ENCODE measurements at places on chromosomes 1 and 21.

DNA sequence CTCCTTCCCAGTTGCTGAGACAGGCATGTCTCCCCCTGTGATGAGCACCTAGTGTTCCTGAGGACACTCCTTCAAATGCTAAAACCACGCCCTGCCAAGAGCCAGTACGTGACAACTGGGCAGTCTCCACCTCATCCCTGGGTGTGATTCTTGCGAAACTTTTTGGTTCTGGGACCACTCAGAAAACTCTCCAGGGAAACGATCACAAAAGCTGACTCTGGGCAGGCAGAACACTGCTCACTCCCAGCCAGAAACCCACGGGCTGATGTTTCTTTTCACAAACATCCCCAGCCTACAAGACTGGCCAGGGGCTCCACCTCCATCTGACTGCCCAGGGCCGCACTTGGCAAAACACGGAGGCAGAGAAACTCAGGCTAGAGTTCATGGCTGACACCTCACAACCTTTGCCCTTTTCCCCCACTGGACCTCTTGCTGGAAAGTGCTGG is 24.4 kb downstream of the DHRS3 start:
- DNase-seq: no peak

DNA sequence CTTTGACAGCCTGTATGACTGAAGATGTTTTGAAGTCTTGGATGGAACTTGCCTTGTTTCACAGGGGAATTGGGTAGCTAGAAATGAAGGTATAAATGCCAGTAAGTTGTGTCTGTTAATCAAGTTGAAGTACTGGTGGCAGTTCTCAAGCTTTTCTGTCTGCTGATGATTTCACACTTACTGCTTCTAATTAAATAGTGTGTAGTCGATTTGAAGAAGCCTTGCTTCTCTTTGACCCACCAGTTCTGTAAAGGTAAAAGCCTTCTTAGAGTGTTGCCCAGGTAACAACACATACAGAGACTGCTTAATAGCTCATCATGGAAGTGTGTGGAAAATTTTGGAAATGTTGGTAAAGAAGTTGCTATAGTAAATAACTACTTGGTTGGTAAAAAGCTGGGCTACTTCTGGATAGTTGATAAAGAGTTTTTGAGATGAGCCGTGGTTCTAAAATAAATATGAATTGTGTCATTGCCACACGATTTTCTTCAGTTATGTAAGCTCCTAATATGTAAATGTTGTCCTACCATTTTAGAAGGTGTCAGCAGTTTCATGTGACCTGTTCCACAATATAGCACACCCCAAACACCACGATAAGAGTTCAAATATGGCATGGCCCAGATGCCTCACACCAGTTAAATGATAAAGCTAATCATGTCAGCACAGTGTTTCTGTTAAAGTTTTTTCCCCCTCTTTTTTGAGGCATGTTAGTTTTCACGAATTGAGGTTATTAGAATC is 7.4 kb downstream of the RABGAP1L start:
- DNase-seq: no peak

DNA sequence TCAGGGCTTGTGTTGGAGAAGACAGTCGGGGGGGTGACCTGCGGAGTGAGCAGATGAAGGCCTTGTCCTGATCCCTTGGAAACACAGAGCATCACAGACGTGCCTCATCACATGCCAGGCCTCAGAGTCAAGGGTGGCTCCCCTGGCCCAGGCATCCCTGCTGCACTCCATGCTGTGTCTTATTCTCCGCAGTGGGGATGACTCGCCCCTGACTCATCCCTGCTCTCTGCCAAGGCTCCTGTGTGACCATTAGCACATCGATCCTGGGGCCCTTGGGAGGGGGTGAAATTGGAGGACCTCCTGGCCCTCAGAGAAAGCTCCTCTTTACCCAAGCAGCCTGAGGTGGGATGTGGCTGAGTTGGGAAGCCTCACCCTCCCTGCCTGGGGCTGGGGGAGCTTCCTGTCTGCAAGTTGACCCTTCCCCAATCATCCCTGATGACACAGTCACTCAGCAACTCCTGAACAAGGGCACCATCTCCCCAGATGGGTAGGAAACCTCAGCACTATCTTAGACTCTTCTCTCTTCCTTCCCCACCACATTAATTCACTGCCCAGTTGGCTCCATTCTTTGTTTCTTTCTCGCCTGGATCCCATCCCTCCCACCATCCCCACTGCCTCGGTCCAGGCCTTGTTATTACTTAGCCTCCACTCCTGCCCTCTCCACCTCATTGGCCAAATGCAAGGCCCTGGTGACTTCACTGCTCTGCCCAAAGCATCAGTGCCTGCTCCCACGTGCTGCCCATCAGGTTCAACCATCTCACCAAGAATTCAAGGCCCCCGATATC is 74.6 kb downstream of the CAMK2N1 start:
- no peak for DNase-seq

DNA sequence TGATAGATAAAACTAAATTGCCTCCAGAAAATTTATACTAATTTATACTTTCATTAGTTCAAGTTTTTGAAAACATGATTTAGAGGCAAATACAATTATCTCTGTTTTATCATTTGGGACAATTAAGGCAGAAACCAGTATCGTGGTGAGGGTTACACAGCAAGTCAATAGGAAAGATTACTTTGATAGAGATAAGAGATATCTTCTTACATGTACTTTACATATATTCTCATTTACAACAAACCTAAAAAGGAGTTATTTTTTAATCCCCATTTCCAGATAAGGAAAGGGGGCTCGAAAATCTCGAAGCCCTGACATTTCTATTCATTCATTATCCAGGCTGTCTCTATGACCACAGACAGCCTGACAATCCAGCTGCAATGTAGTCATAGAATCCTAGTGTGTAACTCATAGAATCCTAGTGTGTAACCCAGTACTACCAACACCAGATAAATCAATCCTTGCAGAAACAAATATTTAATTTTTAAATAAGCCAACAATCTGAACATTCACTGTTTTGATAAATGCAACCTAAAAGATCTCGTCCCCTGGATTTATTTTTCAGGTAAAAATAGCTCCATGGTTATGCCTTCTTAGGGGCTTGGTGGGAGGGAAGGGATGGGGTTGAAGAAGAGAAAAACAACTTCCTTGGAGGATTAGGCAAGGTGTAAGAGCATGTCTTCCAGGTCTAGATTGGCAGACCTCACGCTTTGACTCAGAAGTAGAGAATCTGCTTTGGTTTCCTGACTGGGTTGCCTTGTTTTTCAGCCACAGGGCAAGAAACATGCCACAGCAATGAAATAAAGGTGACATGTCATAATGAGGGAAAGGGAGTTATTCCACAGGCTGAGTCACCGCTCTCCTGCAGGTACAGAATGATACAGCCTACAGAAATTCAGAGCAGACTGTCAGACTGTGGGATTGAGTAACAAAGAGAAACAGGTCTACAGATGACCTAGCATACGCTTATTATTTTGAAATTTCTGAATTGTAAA is 45.6 kb downstream of the IRF2BP2 start:
- DNase-seq: no peak

GRCh38 chr1:195054217-195054687 is 1554.0 kb downstream of the KCNT2 start:
- DNase-seq: no peak

DNA sequence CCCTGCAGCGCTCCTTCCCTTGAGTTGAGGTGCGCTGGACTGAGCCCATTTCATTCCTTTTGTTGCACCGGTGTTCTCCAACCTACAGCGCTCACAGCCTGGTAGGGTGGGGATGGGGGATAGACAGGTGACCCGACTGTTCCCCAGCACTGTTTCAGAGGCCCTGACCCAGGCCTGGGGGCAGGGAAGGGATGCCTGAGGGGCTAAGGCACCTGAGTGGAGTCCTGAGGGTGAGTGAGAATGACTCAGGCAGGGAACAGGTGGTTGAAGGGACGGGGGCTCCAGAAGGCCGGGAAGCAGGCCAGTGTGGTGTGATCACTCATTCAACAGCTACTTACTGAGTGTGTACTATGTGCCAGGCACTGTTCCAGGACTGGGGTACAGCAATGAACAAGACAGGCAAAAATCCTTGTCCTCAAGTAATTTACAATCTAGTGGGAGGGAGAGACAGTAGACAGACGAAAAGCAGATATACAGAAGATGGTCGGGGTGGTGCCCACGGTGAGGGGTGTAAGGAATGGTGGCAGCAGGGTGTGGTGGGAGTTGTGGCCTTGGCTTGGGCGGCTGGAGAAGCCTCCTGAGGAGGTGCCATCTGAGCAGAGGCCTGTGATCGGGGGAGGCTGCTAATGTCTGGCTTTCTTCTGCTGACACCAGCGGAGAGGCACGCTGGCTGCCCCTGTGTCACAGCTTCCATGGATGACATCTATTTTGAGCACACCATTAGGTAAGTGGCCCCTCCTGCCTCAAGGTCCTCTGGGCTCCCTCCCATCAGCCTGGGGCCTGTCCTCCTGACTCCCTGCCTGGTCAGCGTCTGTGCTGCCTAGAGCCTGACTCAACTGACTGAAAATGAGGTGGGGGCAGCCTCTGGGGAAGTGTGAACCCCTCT is 37.4 kb downstream of the ACOT11 start:
- DNase-seq: peak; percentile 87

DNA sequence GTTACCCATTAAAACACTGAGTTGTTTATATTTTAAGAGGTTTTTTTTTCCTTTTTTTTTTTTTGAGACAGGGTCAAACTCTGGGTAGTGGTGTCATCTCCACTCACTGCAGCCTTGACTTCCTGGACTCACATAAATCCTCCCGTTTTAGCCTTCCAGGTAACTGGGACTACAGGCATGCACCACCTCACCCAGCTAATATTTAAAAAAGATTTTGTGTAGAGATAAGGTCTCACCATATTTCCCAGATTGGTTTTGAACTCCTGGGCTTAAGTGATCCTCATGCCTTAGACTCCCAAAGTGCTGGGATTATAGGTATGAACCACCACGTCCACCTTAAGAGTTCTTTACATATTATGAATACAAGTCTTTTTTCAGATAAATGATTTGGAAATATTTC is 146.5 kb downstream of the COQ8A start:
- no peak for DNase-seq

DNA sequence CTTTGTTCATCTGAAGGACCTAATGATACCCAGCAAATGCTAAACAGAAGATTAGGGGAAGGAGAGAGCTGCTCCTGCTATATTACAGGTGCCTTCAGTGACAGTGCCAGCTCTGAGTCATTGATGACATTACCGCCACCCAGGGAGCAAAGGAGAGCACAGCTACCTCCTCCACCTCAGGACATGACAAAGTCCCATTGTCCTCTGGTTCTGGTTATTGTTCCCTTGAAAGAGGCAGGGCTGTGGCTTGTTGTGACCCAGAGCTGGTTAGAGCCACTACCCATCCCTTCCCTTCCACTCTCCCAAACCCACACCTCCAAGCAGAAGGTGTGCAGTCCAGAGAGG is 363.5 kb upstream of the DUSP10 start:
- DNase-seq: no peak

- no peak for DNase-seq
Observed at GRCh38 chr1:32361308-32361673, 994 bp downstream of the FAM229A start.

DNA sequence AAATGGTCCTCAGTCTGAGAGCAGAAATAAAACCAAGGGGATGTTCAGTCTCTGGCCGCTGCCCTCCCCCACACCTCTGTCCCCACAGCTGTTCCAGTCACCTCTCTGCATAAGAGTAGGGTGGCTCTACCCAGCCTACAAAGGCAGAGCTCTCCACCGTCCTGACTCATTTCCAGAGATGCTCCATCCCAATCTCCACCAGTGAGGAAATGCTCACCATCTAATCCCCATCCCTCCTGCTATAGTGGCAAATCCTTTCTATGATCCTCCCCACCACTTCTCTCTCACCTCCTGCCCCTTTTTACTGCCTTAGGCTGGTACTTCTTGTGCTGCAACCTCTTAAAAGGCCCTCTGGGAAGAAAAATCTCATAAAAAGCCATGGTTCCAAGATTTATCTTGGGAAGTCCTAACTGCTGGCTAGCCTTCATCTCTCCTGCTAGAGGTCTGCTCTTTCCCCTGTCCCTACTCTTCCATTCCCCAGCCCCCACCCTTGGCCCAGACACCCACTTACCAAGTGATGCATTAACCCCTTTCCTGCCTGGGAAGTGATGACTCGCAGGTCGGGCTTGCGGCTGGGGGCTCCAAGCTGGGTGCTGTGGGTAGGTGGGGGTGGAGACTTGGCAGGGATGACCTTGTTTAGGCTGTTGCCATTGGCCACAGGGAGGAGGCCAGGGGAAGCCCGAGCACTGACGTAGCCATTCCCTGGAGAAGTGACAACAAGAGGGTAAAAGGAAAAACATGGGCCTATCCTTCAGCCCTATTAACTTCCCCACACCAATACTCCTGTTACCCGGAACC is 23.9 kb downstream of the MEF2D start:
- no peak for DNase-seq

DNA sequence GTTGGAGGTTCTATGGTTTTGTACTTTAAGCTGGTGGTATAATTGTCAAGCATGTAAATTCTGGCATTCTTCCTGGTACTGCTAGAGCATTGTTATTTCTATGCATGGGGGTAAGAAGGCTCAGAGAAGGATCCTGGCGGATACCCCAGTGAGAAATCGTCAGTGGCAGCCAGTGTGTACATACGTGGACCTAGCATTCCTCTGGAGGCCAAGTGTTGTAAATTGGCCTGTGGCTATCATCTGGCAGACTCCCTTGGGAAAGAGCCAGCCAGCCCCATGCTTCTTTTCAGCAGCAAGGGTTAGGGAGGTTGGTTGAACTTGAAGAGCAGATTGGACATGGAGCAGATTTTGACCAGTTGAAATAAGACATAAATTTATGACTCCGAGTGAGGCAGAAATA is 5.2 kb upstream of the AGO3 start:
- no peak for DNase-seq

DNA sequence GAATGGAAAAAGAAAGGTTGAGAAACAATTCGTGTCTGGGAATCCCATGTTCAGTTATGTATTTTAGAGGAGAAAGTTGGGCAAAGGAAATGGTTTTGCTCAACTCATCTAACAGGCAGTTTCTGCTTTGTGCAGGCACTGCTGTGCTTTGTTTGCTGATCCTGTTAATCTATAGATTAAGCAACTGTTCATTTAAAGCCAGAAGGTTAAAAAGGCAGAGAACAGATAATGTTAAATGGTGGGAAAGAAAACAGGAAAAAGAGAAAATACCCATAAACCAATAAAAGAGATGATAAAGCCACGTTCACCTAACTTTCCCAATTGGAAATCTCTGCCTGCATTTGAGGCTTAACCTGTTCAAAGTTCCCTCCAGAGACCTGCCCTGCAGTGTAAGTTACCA is 70.0 kb downstream of the APP start:
- DNase-seq: no peak

DNA sequence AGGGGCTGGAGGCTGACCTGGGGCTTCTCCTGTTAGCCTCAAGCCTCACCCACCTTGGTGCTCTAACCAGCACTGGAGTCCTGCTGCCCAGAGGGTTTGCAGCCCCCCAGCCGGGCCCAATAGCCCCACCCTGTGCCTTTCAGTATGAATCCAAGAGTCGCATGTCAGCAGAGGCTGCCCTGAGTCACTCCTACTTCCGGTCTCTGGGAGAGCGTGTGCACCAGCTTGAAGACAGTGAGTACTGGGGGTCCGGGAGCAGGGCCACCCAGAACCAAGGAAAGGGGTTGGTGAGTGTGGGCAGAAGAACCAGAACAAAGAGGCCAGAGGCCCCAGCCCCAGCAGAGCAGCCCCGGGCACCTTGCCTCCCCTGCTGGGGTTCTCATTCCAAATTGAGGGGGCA is 25.6 kb downstream of the CDK18 start:
- DNase-seq: no peak

- DNase-seq: no peak
Observed at GRCh38 chr1:32818804-32819541, 1.5 kb downstream of the S100PBP start.

- DNase-seq: no peak
Observed at GRCh38 chr1:2129256-2129943, 65.2 kb downstream of the FAAP20 start.

Measured in cardiac septum (tissue), 1 donor.